ENCODE measurements at places on chromosomes 2 and 18.

DNA sequence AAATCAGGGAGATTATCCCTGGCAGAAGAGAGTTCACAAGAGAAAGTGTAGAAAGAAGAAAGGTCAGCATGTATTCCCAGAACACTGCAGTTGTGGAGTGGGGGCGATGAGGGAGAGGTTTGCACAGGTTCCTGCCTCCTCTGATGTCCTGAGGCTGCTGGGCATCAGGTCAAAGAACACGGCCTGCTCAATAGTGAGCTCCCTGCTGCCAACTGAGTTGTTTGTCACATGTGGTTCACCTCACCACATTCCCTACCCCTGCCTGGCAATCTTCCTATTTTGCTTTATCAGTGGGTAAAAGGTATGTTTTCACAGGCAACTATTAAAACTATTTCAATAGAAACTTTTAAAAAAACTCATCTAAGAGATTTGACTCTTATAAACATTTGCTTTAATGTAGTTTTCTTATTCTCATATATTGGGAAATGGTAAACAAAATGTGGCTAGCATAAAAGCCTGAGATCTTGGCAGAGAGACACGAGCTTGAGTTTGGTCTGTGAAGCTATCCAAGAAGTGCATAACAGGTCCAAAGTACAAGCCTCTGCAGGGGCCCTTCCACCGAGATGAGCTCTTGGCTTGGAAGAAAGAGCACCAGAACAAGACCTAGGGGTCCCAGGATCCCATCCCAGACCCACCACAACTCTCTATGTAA lies 123.9 kb upstream of the SRD5A2 start:
- no peak overlapping the region for H3K27ac ChIP-seq
- H3K27me3 ChIP-seq, result peaks cover 10% of the 10 kb centered on the region
- H3K4me3 ChIP-seq, result no peak overlapping the region
- no peaks in the 10 kb centered on the region for H3K4me1 ChIP-seq
- DNase-seq, result no peak
- H3K36me3 ChIP-seq, result peaks cover 3% of the 10 kb centered on the region

- H3K27me3 ChIP-seq, result peaks cover 3% of the 10 kb centered on the region
- no peak for DNase-seq
- H3K36me3 ChIP-seq, result no peaks in the 10 kb centered on the region
- no peak overlapping the region for H3K27ac ChIP-seq
- H3K4me3 ChIP-seq, result no peak overlapping the region
- no peaks in the 10 kb centered on the region for H3K4me1 ChIP-seq
Observed at GRCh38 chr2:208542465-208543041, 136.0 kb downstream of the PTH2R start.

GRCh38 chr18:8978394-8978793 lies 124.1 kb upstream of the NDUFV2 start:
- peaks cover 1% of the 10 kb centered on the region for H3K36me3 ChIP-seq
- H3K27ac ChIP-seq, result peak overlapping the region; percentile 49
- H3K4me3 ChIP-seq, result peak overlapping the region; percentile 33
- no peaks in the 10 kb centered on the region for H3K27me3 ChIP-seq
- DNase-seq, result no peak

DNA sequence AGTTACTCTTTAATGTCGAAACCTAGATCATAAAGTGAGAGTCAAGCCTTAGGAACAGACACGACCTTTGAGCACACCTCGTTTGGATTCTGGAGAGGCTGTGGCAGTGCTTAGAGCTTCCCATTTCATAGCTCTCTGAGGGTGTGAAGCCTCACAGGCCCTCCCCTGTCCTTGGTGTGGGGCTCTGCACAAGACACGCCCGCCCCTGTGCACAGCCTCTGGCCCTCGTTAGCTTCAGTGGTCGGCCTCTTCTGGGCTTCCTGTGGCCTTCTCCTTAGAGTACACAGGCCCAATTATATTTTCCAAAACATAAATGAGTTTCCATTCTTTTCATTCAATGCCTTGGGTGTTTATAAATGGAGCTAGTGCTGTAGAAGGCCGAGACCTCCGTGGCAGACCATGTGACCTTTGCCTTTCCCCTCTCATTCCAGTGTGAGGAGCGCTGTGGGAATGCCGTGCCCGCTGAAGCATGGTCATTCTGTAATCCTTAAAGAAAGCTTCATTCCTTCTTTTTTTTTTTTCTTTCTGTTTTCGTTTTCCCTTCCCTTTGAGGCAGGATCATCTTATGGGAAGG lies 208.6 kb downstream of the DCDC2C start:
- no peaks in the 10 kb centered on the region for H3K36me3 ChIP-seq
- DNase-seq, result no peak
- H3K4me3 ChIP-seq, result no peak overlapping the region

DNA sequence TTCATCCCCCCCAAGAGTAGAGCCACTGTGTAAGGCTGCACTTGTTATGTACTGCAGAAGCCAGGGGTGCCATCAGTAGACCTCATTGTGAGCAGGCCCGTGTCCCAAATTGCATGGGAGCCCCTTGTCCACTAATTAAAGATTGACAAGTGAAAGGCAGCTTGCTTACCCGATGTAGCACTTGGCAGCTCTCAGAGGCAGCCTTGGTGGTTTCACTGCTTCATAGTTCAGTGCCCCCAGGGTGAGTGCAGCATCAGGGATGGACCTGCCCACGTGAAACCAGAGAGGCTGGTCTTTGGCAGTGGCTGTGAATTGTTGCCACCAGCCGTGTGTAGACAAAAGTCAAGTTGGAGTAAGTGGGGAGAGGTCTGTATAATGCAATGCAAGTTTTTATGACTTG lies 13.3 kb downstream of the TUBB6 start:
- DNase-seq, result no peak
- H3K27me3 ChIP-seq, result no peaks in the 10 kb centered on the region
- no peak overlapping the region for H3K27ac ChIP-seq
- H3K4me1 ChIP-seq, result peaks cover 22% of the 10 kb centered on the region

DNA sequence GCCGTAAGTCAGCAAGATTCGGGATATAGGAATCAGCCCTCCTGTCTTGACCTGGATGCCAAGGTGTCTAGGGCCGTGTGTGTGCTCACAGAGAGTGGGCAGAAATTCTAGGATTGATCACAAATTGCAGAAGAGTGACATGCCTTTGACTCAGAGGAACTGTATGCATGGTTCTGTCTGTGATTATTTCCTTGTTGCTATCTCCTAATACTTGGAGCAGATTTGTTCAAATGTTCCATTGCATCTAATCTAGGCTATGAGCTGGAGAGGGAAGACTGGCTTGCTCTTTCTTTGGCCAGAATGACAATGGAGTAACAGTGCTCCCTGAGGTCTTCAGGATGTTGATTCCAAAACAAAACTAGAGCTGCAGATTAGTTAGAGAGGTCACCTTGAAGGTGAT lies 115.0 kb downstream of the EN1 start:
- H3K4me3 ChIP-seq, result no peak overlapping the region
- H3K4me1 ChIP-seq, result no peaks in the 10 kb centered on the region
- no peak for DNase-seq
- no peak overlapping the region for H3K27ac ChIP-seq

DNA sequence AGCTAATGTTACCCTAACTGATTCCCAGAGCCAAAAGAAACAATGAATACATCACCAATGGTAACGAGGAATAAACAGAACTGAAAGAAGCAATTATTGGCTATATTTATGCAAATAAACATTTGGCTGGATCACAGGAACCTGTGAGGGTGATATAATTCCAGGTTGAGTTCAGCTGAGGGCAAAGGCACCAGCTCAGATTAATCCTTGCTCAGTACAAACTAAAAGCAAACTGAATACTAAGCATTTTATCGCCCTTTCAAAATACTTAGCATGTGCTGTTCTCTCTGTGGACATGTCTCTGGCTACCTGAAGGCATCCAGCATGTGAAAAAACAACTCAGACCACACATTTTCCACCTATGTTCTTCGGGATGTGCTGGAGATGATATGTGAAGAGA lies 791.7 kb downstream of the METTL4 start:
- H3K4me3 ChIP-seq, result no peak overlapping the region
- no peaks in the 10 kb centered on the region for H3K27me3 ChIP-seq
- H3K36me3 ChIP-seq, result no peaks in the 10 kb centered on the region
- DNase-seq, result no peak
- H3K27ac ChIP-seq, result no peak overlapping the region
- no peaks in the 10 kb centered on the region for H3K4me1 ChIP-seq

- H3K36me3 ChIP-seq, result no peaks in the 10 kb centered on the region
- H3K27ac ChIP-seq, result no peak overlapping the region
- peaks cover 2% of the 10 kb centered on the region for H3K27me3 ChIP-seq
- DNase-seq, result no peak
- no peaks in the 10 kb centered on the region for H3K4me1 ChIP-seq
Observed at GRCh38 chr2:31736695-31737454, 156.1 kb upstream of the SRD5A2 start.

GRCh38 chr2:172307800-172308199 lies 119.6 kb upstream of the ITGA6 start:
- no peaks in the 10 kb centered on the region for H3K36me3 ChIP-seq
- no peak overlapping the region for H3K4me3 ChIP-seq
- H3K27ac ChIP-seq, result no peak overlapping the region
- DNase-seq, result no peak
- H3K27me3 ChIP-seq, result peaks cover 11% of the 10 kb centered on the region

DNA sequence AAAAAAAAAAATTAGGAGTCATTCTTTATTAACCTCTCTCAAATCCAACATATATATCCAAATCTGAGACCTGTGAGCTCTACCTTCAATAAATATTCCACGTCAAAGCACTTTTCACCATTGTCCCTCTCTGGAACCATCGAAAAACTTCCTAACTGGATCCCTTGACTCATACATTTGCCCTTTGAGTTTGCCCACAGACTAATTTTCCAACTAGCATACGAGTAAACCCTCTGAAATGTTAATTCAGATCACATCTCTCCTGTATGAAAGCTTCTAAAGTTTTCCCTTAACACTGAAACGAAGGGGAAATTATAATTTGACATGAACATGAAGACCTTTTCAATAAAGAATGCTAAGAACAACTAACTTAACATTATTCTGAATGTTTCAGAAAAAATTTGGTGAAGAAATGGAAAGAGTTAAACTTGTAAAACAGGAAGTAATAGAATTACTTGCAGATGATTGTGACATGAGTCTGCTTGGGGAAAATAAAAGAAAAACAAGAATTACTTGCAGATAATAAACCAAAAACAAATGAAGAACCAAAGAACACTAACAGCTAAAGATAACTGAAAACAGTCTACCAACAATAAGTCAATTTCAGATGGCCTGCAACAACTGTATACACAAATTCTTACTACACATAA lies 110.6 kb downstream of the C2orf74 start:
- no peaks in the 10 kb centered on the region for H3K4me1 ChIP-seq
- no peak for DNase-seq
- no peaks in the 10 kb centered on the region for H3K27me3 ChIP-seq
- H3K27ac ChIP-seq, result no peak overlapping the region

GRCh38 chr2:197286805-197287595 lies 23.6 kb downstream of the ANKRD44 start:
- no peak for DNase-seq
- H3K4me3 ChIP-seq, result peak overlapping the region; percentile 72
- H3K27me3 ChIP-seq, result no peaks in the 10 kb centered on the region
- peaks cover 22% of the 10 kb centered on the region for H3K36me3 ChIP-seq
- peak overlapping the region; percentile 92 for H3K27ac ChIP-seq
- peaks cover 49% of the 10 kb centered on the region for H3K4me1 ChIP-seq

- DNase-seq, result no peak
- H3K4me3 ChIP-seq, result no peak overlapping the region
- H3K27me3 ChIP-seq, result peaks cover 14% of the 10 kb centered on the region
- no peaks in the 10 kb centered on the region for H3K36me3 ChIP-seq
Observed at GRCh38 chr18:36354989-36355388, 57.5 kb downstream of the FHOD3 start.
